ACHN (cell line): ENCODE measurements at places on chromosomes 7 and 10.
A peak's percentile ranks its signal among the peaks of the same experiment; 100 is the strongest.

DNA sequence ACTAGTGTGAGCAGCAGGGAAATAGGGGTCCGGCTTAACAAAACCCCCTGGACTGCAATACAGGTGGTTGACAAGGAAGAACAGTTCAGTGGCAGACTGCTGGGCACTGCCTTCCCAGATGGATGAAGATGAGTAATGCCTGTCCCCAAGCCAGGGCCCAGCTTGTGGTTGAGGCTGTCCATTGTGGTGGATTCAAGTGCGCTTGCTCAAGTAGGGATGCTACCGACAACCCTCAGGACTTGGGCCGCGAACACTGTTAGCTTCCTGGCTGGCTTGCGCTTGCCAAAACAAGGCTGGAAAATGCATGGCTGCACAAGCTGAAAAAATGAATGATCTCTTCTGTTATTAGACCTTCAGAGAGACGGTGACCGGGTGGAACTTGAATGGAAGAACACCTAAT is 116.1 kb upstream of the ACBD5 start:
- no peak for DNase-seq

GRCh38 chr7:29332875-29333855 is 138.6 kb downstream of the CHN2 start:
- DNase-seq, result no peak

- no peak for DNase-seq
Measured at GRCh38 chr7:30575910-30576309, 18.8 kb upstream of the GARS1 start.

DNA sequence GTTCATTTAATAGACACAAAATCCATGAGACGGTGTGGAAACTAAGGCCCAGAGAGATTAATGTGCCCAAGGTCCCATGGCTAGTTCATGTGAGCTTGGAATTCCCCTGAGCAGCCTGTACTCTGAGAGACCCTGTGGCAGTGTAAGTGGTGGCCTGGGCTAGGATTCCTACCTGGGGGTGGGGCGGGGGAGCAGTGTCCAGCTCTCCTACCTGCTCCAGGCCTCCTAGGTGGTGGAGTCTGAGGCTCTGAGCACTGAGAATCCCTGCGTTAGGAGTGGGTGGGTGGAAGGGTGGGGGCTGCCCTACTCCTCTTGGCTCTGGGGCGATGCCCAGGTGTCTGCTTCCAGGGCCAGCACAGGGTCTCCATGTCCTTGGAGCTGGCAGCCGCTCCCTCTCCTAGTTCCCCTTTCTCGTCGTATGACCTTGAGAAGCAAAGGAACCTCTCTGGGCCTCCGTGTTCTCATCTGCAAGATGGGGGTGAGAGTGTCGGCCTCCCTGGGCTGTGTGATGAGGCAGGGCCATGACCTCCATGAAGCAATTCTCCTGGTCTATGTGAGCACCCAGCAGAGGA is 2.5 kb downstream of the SNCG start:
- no peak for DNase-seq

DNA sequence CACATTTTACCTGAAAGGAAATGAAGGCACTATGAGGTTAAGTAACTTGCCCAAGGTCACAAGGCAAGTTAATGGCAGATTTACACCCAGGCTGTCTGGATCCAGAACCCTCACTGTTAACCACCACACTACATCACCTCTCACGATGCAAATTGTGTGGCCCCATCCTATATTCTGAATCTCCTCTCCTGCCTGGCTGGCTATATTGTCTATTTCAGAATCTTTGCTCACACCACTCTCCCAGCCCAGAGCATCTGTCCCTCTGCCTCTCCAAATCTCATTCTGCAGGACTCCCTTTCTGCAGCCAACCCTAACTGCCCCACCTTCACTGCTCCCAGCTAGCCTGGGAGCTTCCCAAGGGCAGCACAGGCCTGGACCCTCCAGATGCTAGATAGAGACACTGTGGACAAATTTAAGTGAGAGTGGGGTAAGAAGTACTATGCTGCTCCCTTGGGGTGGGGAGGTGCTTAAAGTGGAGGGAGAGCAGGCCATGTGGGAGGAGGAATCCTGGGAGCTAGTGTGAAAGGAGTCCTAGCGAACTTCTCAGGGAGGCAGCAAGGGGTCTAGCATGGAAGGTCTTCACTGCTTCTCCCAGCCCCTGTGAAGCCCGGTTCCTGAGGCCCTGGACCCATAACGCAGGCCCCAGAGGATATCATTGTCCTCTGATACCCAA is 786 bp downstream of the CUEDC2 start:
- peak; percentile 37 for DNase-seq

GRCh38 chr10:90288391-90288933 is 569.4 kb downstream of the HTR7 start:
- peak; percentile 35 for DNase-seq

- no peak for DNase-seq
Measured at GRCh38 chr10:100829933-100830727, 82.6 kb upstream of the SLF2 start.

DNA sequence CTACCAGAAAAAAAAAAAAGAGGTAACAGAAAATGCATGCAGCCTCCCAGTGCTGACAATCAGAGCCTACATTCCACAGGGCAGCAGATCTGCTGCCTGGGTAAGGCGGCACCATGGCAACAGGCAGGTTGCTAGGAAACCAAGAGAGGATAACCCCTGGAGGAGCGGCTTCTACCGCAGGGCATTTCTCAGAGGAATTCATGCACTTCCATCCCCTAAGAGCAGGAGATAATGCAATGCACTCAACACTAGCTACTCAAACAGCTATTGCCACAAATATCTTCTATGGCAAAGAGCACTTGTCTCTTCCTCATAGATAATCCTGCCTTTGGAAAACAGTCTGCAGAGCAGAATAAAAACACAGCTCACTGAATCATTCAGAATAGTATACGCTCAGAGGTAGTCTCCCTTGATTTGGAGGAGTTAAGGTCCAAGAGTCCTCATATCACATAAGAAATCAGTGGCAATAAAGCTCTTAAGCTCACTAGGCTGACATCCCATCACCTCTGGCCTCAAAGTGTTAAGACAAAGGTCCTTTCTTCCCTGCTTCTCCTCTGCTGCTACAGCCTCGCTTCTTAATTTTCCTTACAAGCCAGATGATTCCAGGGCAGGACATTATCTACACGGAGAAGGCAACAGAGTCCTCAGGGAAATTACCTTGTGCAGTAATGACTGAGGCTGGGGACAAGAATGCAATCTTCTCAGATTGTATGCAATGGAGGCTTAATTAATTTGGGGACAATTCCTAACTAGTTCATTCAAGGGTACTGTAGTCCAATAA is 10.7 kb downstream of the PSAP start:
- peak; percentile 97 for DNase-seq

DNA sequence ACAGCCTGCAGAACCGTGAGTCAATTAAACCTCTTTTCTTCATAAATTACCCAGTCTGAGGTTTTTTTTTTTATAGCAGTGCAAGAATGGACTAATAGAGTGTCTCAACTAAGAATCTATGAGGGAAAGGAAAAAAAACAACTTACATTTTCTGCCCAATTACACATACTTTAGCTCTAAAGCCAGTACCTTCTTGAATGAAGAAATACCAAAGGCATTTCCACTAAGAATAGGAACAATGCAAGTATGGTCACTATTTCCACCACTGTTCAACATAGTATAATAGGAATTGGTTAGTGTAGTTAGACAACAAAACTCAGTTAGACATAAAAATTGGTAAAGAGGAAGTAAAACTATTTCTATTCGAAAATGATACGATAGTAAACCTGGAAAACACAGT is 37.6 kb downstream of the MICU1 start:
- DNase-seq, result no peak

GRCh38 chr7:38629651-38630510 is 1.3 kb downstream of the AMPH start:
- DNase-seq, result no peak
